ENCODE measurements at places on chromosomes 7 and 10.
A peak's percentile ranks its signal among the peaks of the same experiment; 100 is the strongest.

- no peak for DNase-seq
These were observed 81.4 kb downstream of the CACNA2D1 start for GRCh38 chr7:82362129-82362706.

- no peak for DNase-seq
These were observed 15.6 kb downstream of the ARHGAP22 start for GRCh38 chr10:48589266-48589665.

DNA sequence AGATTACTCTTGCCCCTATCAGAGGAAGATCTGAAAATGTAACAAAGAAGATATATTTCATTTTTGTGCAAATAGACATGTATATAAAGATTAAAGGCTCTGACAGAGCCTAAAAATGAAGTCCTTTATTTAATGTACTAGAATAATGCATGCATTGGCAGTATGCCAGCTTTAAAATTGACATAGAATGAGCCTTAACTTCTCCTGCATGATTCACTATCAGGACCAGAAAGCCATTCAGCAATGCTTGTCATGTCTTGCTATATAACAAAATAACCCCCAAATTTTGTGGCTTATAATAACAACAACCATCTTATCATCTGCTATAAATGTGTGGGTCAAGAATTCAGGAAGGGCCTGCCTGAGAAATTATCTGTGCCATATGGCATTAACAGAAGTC lies 411.9 kb downstream of the GRM8 start:
- DNase-seq = no peak

DNA sequence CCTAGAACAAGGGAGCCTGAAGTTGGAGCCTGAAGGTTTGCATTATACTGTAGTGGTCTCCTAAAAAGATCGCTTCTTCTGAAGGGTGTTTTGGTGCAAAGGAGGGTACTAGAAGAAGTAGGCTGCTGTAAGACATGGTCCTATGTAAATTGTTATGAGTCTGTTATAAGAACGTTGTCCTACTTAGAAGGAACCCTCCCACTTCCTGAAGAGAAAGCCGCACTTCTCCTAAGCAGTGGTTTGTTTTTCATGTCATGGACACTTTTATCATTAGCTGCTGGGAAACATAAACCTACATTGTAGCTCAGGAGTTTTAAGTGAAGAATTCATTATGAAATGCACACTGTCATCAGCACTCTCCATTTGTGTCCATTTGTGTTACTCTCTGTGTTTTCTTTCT lies 129.1 kb upstream of the ITGB1 start:
- DNase-seq = peak; percentile 49

DNA sequence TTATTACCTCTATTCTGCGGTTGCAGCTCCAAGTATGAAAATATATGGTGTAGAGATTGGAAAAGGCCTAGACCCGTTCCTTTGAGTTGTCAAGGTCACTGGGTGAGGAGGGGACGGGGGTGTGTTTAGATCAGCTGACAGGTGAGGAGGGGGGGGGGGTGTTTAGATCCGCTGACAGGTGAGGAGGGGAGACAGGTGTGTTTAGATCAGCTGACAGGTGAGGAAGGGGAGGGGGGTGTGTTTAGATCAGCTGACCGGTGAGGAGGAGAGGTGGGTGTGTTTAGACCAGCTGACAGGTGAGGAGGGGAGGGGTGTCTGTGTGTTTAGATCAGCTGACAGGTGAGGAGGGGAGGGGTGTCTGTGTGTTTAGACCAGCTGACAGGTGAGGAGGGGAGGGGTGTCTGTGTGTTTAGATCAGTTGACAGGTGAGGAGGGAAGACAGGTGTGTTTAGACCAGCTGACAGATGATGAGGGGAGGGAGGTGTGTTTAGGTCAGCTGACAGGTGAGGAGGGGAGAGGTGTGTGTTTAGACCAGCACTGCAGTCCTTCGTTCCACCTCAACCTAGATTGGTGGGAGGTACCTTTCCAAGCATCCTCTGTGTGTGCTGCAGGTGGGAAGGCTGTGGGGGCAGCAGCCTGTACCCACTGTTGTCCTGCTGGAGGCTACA lies 655.0 kb upstream of the ADARB2 start:
- DNase-seq = no peak

DNA sequence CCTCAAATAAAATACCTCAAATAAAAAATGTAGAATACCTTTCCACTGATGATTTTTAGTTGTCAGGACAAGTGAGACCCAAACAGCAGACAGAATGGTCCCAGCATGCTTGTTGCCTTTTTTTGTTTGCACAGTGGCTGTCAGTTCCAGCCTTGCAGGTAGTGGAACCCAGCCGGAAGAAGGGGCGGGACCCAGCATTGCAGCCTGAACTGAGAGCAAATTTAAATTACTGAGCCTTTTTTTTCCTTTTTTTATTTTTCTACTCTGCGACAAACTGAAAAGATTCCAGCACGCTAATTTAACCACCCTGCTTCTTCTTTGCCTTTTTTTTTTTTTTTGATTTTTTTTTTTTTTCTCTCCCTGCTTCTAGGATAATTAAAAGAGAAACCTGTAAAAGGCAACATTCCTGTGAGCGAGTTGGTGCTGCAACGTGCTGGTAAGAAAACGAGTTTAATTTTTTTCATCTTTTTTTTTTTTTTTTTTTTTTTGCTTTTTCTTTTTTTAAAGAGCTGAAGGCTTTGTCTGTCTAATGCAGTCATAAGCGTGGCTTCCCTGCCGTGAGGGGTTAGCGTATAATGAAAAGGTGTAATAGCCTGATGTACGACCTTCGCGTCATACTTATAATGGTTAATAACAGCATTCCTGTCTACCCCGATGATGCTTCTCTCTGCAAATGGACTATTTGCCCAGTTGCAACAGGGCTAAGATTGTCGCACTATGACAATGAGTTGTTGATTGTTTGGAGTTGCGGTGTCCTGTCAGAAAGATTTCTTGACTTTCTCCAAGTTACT lies 555.3 kb upstream of the CELF2 start:
- DNase-seq = no peak

DNA sequence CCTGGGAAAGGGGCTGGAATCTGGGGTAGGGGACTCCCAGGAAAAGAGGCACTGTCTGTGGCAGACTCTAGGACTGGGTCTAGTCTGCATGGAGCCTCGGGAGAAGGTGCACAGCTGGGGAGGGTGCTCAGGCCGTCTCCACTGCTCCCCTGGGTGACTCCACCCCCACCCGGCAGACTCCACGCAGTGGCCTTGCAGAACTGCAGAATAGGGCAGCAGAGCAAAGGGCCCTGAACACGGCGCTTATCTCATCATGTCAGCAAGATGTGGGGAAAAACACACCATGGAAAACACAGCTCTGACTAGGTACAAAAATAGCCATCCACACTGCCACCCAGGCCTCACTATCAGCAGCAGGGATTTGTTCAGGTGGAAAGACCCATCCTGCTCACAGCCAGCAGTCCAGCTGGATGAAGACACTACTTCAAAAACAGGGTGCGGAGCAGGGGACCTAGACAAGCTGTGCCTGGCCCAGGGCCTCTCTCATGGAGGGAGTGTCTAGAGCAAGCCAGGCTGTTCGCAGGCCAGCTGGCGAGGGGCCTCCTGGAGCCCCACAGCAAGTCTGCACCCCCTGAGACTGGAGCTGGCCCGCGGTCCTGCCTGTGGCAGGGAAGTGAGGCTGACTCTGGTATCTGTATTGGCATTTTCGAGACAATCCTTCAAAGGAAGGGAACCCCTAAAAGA lies 11.7 kb downstream of the MAT1A start:
- DNase-seq = no peak

DNA sequence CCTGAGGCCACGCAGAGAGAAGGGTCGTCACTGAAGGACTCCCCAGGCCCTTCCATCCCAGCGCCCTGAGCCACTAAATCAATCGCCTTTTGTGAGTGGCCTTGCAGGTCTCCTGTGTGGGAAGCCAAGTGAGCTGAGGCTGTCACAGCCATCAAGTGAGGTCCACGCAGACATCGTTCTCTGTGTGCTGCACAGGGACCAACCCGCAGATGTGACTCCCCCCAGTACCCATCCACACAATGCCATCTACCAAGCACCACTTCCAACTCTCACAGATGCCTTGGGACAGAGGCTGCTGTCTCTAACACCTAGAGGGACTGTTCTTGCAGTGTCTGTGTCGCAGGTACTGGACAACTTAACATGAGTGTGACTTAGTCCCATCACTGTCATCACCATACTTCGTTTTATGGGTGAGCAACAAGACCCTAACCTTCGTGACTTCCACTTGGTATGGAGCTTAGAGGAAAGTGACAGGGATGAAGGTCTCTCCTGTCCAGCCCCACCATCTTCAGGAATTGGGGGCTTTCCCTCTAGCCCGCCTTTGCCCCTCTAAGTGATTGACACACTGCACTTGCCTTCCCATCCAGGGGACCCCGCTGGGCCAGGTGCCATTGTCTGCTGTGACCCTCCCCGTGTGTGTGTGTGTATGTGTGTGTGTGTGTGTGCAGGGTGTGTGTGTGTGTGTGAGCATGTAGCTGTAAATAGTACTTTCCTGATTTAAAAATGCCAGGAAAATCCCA lies 51.4 kb upstream of the TMEM72 start:
- DNase-seq = no peak

GRCh38 chr7:36677769-36678437 lies 46.4 kb downstream of the AOAH start:
- peak; percentile 24 for DNase-seq

DNA sequence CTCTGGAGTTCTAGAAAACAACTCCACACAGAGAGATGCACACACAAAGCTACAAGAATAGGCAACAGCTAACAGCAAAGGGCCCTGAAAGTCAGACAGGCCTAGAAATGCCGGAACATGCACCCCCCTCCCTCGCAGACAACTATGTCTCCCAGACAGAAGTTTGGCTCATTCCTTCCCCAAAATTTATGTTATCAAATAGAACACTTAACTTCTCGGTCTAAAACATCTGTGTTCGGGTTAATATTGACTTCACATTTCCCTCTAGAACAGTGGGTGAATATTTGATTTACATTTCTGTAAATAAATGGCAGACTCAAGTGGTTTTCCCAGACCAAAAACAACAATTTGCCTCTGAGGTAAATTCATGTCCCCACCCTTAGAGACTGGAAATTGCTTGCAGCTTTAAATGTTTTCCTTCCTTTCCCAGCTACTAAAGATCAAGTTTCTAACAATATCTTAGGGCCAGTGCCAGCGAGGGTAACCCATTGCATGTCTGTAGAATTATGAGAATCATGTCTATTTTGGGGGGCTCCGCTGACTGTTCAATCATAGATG lies 92.5 kb upstream of the INHBA start:
- no peak for DNase-seq

DNA sequence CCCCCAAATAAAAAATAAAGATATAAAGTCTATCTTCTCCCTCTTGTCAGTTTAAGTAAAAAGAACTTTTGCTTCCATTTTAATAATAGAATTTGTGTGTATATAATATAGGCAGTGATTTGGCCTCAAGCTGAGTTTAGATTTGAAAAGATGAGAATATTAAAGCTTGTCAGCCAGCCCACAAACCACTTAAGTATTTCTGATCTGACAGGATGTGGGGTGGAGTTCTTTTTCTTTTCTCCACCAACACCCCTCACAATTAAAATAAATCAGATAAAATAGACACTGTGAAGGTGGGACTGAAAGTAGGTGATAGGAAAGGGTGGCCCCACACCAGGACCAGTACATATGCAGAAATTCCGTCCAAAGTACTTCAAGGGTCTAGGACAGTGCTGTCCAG lies 714.1 kb downstream of the AUTS2 start:
- peak; percentile 21 for DNase-seq

- no peak for DNase-seq
These were observed 53.6 kb downstream of the AGMO start for GRCh38 chr7:15508258-15508657.

DNA sequence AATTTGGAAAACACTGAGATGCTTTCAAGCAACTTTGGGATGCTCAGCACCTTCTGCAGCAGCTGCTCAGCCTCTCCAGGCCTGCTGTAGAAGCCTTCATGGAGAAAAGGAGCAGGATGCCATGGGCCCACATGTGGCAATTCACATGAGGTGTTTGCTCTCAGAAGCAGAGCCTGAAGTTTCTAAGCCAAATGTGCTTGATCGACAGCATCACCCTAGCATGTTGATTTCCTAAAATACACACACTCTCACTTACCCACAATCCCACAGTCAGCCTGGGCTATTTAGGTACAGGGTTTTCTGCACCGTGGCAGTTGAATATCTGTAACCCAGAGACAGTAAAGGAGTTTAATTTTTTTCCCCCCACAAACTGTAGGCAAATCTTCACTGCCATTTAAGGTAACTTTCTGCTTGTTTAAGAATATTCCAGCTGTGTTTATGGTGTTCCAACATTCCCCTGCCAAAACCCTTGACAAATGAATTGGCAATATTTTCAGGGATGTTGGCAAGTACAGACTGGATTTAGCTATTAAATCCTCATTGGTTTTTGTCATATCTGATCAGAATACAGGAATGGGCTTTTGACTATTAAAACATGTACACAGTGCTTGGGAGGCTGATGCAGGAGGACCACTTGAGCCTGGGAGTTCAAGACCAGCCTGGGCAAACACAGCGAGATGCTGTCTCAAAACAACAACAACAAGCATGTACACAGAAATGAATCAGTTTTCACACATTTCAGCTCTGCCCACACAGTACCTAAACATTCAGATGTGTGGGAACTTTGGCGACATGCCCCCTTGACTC lies 244.2 kb downstream of the CELF2 start:
- no peak for DNase-seq

GRCh38 chr10:11068861-11069633 lies 51.4 kb downstream of the CELF2 start:
- no peak for DNase-seq

DNA sequence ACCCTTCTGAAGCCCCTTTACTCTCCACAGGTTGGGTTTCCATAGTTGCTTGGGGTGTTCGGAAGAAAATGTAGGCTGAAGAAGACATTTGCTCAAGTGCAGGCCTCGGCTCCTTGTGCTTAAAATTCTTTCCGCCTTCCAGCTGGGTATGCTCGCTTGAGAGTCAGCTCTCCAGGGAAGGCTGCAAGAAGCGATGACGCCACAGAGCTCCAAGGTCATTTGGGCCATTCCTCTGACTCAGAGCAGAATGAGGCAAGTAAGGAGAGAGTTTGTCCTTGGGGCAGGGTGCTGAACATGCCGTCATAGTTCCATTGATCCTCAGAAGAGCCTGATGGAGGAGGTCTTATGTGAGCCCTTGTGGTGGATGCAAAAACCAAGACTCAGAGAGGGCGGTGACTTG lies 27.4 kb upstream of the HSPA12A start:
- DNase-seq = no peak

DNA sequence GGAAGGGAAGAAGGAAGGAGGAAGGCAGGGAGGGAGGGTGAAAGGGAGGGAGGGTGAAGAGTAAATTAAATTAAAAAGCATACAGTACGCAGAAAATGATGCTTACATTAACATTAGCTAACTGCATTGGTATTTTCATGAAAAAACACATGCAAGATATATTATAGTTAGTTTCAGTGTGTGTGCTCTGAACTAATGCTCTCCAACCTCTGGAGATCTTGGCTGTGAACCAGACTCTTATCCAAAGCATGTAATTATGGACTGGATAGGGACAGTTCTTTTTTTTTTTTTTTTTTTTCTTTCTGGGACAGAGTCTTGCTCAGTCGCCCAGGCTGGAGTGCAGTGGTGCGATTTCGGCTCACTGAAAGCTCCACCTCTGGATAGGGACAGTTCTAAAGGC lies 357.0 kb downstream of the FRMD4A start:
- DNase-seq = no peak

- DNase-seq = no peak
These were observed 136.4 kb downstream of the MLLT10 start for GRCh38 chr10:21670391-21670790.

GRCh38 chr7:22936246-22936645 lies 77.7 kb downstream of the HYCC1 start:
- DNase-seq = no peak
